Activated T-helper 1 cell treated with anti-CD3 and anti-CD28 coated beads, Interleukin-12 subunit alpha, Interleukin-12 subunit beta, Interleukin-2, Interleukin-4 antibody, amounts not matched to agents 30 ng/mL and 10 ng/mL and 1 ng/mL, durations not matched to agents 14 hours and 24 hours and 36 hours (primary cell): ENCODE measurements at places on chromosomes 4 and X. TPM values are rescaled to one million over a fixed set of nuclear protein-coding genes. Genes with fewer than 3 reads are reported as not detected.

PRSS12 gene
- not detected in 2 replicates for total RNA-seq

FAM47E gene
- total RNA-seq = not detected in 2 replicates

PCDH19 gene
- total RNA-seq = 0.03 TPM in 1 of 2 replicates, not detected in the other

ZMAT1 gene
- total RNA-seq = 0.62 and 0.83 TPM in 2 replicates

MAGT1 gene
- 44.4 and 46.2 TPM in 2 replicates for total RNA-seq

RTL5 gene
- 0.26 and 0.29 TPM in 2 replicates for total RNA-seq

DNA sequence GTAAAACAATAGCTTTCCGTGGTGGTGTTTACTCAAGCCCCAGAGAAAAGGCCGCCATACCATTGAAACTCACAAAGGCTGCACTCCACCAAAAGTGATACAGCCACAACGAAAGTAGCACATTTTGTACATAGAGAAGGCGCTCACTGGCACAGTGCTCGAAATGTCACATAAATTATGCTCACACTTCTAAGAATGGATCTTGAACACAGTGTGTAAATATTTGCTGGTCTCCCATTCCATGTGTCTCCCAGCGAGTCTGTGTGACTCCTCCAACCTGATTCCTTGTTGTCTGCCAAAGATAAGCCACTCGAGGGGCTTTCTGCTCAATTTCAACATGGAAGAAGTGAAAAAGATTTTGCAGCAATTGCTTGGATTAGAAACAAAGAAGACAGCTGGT is 234.0 kb upstream of the VCX3A start:
- H3K27ac ChIP-seq = no peak overlapping the region
- no peak overlapping the region for H3K4me3 ChIP-seq
- no peaks in the 10 kb centered on the region for H3K27me3 ChIP-seq
- H3K4me1 ChIP-seq = no peaks in the 10 kb centered on the region

- peaks cover 17% of the 10 kb centered on the region for H3K4me1 ChIP-seq
- no peak for DNase-seq
- H3K4me3 ChIP-seq = no peak overlapping the region
- H3K27ac ChIP-seq = no peak overlapping the region
- peaks cover 20% of the 10 kb centered on the region for H3K27me3 ChIP-seq
Observed at GRCh38 chrX:72025236-72025770, 106.4 kb downstream of the RTL5 start.

DNA sequence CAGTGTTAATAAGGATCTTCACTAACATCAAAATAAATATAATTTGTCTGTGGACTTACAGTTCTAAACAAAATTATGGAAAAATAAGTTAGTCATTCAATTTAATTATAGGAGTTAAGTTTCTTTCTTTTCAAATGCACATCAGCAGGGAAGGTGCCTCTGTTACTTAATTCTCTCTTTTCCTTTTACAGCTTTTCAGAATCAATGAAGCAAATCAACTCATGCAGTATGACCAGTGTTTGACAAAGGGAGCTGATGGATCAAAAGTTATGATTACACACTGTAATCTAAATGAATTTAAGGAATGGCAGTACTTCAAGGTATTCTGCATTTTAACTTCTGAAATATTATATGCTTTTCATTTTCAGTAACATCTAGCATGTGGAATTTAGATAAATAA is 15.9 kb downstream of the HMGB2 start:
- H3K27ac ChIP-seq = no peak overlapping the region
- H3K4me1 ChIP-seq = peaks cover 6% of the 10 kb centered on the region
- no peak overlapping the region for H3K4me3 ChIP-seq
- DNase-seq = no peak
- no peaks in the 10 kb centered on the region for H3K27me3 ChIP-seq
